Dermis lymphatic vessel endothelial cell (primary cell): ENCODE measurements at places on chromosomes 2 and 18. TPM values are rescaled to one million over a fixed set of nuclear protein-coding genes. Genes with fewer than 3 reads are reported as not detected.

Gene PLCL1
- total RNA-seq = 0.11 and 0.69 TPM in 2 replicates

Gene IL1RL1
- total RNA-seq = under 0.01 and 0.09 TPM in 2 replicates

Gene SP110
- 1.6 and 3.8 TPM in 2 replicates for total RNA-seq

Gene LIPT1
- total RNA-seq = 4.2 and 7.5 TPM in 2 replicates

Gene NAT8
- not detected in 2 replicates for total RNA-seq

Gene ADRA2B
- 0.09 TPM in 1 of 2 replicates, not detected in the other for total RNA-seq

Gene E2F6
- total RNA-seq = 13.7 and 14.5 TPM in 2 replicates

Gene PLCD4
- 1.3 and 2.6 TPM in 2 replicates for total RNA-seq

Gene CHAC2
- total RNA-seq = 3.5 and 4.6 TPM in 2 replicates

Gene CFC1
- not detected in 2 replicates for total RNA-seq

Gene MC5R
- not detected in 2 replicates for total RNA-seq

Gene RUFY4
- total RNA-seq = not detected in 2 replicates

Gene NAGK
- total RNA-seq = 47.9 and 78.0 TPM in 2 replicates

Gene MAL
- not detected in 2 replicates for total RNA-seq

Gene TUBA4B
- not detected in 2 replicates for total RNA-seq

Gene TGFBRAP1
- 45.5 and 61.4 TPM in 2 replicates for total RNA-seq

Gene AGXT
- total RNA-seq = not detected in 2 replicates

Gene POMC
- 0.54 and 0.86 TPM in 2 replicates for total RNA-seq

Gene ALPP
- not detected in 2 replicates for total RNA-seq

Gene CNRIP1
- total RNA-seq = 38.8 and 40.2 TPM in 2 replicates

Gene LYG1
- 0.22 and 0.34 TPM in 2 replicates for total RNA-seq

Gene REG1A
- not detected in 2 replicates for total RNA-seq
